Fibroblast of lung (primary cell): ENCODE measurements at places on chromosomes 3 and 15.

DNA sequence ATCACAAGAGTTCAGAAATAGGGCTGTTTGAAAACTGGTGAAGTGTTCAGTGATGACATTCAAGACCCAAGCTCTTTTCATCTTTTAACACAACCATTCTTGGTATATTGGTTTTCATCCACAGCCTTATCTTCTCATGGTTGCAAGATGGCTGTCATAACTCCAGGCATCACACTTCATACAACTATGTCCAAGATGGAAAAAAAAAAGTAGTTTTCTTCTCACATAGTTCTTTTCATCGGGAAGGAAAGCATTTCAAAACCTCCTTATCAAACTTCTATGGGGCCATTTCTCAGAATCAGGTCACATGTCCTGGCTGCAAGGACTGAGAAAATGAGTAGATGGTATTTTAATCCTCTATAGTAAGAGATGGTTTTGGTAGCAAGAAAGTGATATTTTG lies 21.1 kb upstream of the MFSD1 start:
- DNase-seq: no peak

DNA sequence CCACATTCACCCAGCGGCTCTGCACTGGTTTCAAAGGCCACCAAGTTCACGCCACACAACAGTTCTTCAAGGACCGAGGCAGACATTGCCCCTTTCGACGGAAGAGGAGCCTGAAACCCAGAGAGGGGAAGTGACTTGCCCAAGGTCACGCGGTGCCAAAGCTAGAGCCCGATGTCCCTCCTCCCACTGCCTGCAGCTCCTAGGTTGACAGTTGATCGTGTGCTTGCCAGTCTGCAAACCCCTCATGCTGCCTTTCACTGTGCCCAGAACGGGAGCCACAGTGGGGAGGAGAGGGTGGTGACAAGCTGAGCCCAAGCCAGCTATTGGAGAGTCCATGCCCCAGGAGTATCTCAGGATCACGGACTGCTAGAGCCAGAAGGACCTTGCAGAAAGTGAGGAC lies 230.9 kb downstream of the XXYLT1 start:
- no peak for DNase-seq

GRCh38 chr3:10280177-10280529 lies 12.6 kb downstream of the GHRL start:
- no peak for DNase-seq

GRCh38 chr3:46414739-46415138 lies 7.7 kb downstream of the CCRL2 start:
- DNase-seq: no peak

DNA sequence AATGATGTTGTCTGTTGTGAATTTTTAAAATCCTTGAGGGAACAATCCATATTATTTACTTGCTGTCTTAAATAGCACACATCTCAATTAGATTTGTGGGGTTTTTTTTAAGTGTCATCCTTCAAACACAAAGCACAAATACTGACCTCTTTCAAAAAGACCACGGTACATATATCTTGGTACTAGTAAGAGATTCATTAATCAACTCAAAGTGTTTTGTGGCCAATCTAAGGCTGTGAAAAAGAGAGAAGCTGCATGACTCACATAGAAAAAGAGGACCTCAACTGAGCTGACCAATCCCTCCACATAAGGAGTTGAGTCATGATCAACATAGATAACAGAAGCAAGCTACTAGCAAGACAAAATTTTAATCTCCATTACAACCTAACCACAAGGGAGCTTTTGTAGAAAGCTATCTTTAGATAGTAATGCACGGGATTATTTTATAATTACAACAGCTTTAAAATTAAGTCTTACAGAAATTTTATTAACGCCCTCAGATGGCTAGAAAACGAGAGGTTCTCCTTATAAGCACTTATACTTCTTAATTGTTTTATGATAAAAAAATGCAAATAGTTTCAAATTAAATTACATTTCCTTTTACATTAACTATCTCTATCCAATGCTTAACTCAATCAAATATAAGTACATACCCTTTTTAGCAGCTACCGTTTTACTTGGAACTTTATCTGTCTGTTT lies 60.5 kb downstream of the TOP2B start:
- DNase-seq: peak; percentile 97

- DNase-seq: no peak
These were observed 49.6 kb downstream of the SCN5A start for GRCh38 chr3:38599886-38600285.

- DNase-seq: no peak
These were observed 495 bp upstream of the NXPE3 start for GRCh38 chr3:101778385-101779046.

DNA sequence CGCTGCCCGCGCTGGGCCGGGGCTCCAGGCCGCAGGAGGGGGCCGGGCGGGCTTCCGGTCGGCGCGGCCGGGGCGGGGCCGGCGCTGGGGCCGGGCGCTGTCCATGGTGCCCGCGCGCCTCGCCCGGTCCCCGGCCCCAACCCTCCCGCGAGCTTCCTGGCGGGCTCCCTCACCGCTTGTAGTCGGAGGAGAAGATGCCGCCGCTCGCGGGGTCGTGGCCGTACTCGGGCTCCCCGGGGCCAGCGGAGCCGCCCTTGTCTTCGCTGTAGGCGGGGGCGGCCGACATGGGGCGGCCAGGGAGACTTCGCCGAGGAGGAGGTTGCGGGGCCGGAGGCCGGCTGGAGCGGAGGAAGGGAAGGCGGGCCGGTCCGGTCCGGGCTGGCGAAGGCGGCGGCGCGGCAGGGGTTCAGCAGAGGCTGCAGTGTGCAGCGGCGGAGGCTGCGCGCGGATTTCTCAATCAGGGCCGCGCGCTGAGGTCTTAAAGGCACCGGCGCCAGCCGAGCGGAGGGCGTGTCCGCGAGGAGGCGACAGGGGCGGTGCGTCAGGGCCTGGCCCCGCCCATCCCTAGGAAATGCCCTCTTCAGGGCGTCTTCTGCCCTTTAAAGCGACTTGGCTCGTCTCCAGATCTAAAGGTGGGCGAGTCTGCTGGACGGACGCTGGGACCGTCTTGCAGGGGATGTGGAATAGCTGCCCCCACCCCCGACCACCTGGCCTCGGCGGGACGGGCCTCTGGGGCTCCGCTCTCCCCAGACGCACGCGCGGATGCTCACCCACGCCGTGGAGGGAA lies at the start of gene AP3B2:
Gene AP3B2 (minus strand): TSS at position 455 of the 787 bp plus-strand sequence. CDS start 169 bp downstream, at position 286.
- peak; percentile 71 for DNase-seq

- DNase-seq: no peak
These were observed 565.5 kb downstream of the PDCD6IP start for GRCh38 chr3:34363881-34364280.

DNA sequence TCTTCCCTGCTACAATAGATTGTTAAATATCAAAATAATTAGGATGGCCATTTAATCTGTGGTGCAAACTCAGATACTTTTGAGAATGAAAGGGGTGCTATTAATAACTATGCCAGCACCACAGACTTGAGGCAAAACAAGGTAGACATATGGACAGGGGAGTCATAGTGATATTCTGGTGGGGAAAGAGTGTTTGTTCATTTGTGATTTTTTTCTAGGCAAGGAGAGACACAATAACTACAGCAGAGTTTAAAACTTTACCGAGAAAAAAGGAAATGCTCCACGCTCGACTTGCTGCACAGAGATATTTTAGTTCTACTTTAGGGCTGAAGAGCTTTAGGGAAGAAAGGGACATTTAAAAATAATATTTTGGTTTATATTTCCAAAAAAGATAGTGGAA lies 611.2 kb upstream of the GRM7 start:
- DNase-seq: no peak

GRCh38 chr3:139686206-139686605 lies 8.4 kb upstream of the NMNAT3 start:
- DNase-seq: no peak

DNA sequence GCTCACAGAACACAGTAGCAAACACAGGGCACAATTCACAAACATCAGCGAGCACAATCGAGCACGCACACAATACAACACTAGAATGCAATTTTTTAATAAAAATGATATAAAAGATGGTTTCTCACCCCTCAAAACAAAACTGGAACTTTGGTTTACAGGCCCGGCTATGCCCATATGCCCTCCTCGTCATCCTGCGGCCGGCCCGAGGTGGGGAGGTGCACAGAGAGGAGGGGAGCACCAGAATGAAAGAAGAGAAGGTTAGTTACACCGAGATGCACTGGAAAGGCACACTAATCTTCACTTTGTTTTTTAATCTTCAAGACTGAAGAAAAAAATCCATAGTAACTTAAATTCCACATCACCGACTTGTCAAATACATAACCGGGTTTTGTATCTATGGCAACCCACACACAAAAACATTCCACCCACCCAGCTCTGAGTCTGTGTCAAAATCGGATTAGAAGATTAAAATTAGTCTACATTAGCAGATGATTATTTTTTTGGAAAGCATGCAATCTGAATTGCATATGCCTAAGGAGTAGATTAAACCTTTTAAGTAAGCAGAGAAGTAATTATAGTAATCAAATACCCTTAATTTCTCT lies 196.7 kb upstream of the WNT5A start:
- peak; percentile 36 for DNase-seq

DNA sequence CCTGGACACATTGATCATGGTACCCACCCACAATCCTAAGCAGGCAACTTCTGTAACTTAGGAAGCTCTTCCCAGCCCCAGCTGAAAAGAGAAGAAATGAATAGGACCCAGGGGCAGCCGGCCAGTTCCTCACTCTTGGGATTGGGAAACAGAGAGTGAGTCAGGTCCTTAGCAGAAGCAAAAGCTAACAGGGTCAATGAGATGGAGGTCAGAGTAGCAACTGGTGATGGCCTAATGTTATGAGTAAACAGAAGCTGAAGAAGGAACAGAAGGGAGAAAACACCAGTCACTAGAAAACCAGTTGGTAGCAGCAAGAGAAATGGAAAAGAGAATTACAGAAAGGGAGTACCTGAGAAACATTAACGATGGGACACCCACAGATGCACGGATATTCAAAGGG lies 20.0 kb downstream of the RIOX2 start:
- peak; percentile 92 for DNase-seq

- DNase-seq: peak; percentile 94
These were observed 93.2 kb upstream of the MBNL1 start for GRCh38 chr3:152175528-152175889.

GRCh38 chr3:159843840-159844730 lies 144.6 kb upstream of the IL12A start:
- peak; percentile 41 for DNase-seq

DNA sequence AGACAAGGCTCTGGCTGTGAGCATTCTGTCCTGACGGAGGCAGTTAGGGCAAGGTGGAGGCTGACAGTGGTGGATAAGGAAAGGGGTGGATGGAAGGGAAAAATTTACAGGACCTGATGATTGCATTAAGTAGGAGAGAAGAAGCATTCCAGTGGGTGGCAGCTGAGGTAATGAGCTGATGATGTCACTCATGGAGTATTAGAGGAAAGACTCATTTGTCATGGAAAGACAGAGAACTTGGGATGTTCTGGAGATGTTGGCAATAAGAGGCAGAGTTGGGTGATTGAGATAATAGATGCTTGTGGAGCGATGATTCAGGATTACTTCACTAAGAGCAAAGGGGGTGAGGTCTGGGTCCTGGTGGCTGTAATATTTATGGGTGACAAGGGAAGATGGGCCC lies 63.6 kb upstream of the SCN5A start:
- DNase-seq: no peak

GRCh38 chr3:180829409-180830405 lies 82.8 kb upstream of the FXR1 start:
- DNase-seq: no peak

DNA sequence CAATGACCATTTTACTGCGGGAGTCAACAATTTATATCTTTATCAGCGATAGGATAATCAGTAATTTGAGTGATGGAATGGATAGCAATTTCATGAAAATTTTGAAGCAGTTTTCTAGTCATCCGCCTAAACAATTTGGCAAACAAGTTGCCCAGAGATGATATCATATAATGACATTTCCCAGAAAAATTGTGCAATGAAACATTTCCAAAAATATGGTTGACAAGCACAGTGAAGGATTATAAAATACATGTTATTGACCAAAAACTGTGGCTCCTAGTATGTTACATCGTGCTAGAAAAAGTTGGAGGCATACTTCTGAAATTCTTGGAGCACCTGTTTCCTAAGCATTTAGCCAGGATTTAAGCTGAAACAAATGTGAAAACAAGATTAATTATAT lies 145.1 kb downstream of the GHSR start:
- DNase-seq: no peak

- DNase-seq: no peak
These were observed 258.5 kb upstream of the PROK2 start for GRCh38 chr3:72043204-72044133.

- DNase-seq: no peak
These were observed 157.9 kb upstream of the HES1 start for GRCh38 chr3:193978030-193978429.

GRCh38 chr3:190205739-190206138 lies 85.0 kb upstream of the P3H2 start:
- DNase-seq: peak; percentile 52

DNA sequence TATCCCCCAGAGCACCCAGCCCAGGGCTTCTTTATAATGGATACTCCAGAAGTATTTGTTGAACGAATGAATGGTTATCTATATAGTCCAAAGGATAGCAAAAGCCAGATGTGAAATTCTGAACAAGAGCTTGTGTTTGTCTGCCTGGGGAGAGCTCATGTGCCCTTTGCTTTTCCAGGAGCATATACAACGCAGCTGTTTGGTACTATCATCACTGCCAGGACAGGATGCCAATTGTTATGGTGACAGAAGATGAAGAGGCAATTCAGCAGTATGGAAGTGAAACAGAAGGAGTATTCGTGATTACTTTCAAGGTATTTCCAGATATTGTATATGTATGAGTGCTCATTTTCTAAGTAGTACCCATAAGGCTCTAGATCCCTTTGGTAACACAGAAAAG lies 15.2 kb downstream of the DIS3L start:
- DNase-seq: no peak

DNA sequence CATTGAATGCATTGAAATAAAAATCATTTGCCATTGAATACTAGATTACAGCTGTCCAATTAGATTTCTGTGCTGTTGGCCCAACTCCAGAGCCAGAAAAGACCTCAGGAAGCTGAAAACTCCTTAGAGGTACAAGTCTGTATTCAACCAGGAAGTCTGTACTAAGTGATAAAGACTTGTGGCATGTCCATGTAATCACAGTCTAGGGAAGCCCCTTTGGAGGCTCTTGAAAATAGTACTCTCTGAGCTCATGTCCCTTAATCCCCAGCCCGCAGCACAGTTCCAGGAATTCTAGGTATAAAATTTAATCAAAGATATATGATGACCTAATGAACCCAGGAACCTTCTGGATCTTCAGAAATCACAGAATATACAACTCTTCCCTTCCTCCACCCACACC lies 279.4 kb downstream of the RSL24D1 start:
- DNase-seq: no peak

- DNase-seq: no peak
These were observed 20.9 kb downstream of the CXCR6 start for GRCh38 chr3:45964139-45964538.

- DNase-seq: peak; percentile 87
These were observed 245.7 kb downstream of the ZIC1 start for GRCh38 chr3:147654827-147655226.
